Activated CD8-positive, alpha-beta T cell treated with anti-CD3 and anti-CD28 coated beads for 36 hours (primary cell): ENCODE measurements at places on chromosomes 12 and 14.

DNA sequence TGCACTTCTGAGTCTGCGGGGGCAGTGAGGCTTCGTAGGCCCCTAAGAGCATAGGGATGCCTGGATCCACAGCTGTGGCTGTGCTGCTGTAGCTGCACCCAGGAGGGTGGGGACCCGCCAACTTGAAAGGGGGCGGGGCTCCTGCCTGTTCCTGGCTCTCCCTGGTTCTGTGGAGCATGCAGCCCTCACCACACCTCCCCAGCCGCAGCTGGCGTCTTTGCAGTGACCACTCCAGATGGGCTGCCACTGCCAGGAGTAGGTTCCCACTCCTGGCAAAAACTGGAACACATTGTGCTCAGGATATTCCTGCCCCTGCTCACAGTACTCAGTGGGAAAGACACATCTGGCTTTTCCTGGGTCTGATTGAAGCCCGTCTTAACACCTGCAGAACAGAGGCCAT lies 35.8 kb downstream of the TIMELESS start:
- no peak overlapping the region for H3K4me3 ChIP-seq
- peaks cover 7% of the 10 kb centered on the region for H3K36me3 ChIP-seq
- H3K4me1 ChIP-seq: no peaks in the 10 kb centered on the region
- H3K27me3 ChIP-seq: no peaks in the 10 kb centered on the region

GRCh38 chr12:10771132-10771733 lies 31.2 kb downstream of the TAS2R7 start:
- peaks cover 27% of the 10 kb centered on the region for H3K27me3 ChIP-seq
- H3K36me3 ChIP-seq: no peaks in the 10 kb centered on the region
- no peak overlapping the region for H3K4me3 ChIP-seq

DNA sequence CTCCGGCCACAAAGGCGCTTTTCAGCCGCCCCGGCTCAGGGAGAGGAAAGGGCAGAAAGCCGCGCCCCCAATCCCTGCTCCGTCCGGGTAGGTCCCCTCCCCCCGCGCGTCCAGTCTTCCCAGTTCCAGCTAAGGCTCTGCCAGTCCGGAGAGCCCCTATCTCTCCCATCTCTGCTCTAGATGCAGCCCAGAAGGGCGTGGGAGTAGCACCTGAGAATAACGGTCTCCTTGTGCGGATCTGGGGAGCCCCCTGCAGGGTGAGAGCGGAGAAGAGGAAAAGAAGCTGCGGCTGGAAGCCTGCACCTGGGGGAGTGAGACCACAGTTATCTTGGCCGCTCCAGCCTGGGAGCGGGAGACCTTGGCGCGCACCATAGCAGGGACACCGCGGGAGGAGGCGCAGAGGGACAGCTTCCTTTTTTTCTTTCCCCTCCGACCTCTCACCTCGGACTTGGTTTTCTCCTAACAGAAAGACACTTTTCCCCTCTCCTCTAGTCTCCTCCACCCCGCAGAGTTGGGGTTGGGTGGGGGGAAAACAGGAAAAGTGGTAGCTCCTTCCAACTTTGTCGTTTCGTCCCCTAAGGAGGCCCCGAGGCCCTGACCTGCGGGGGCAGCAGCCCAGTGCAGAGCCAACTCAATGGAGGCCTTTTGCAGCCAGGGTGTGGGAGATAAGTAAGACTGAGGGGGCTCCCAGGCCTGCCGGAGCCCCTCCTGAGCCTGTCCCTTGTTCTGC lies 2.4 kb downstream of the DHH start:
- peaks cover 63% of the 10 kb centered on the region for H3K27me3 ChIP-seq
- peak; percentile 83 for DNase-seq
- H3K4me3 ChIP-seq: no peak overlapping the region
- no peak overlapping the region for H3K27ac ChIP-seq
- peaks cover 50% of the 10 kb centered on the region for H3K4me1 ChIP-seq

GRCh38 chr12:28021704-28022103 lies 49.2 kb upstream of the PTHLH start:
- no peaks in the 10 kb centered on the region for H3K36me3 ChIP-seq
- H3K4me1 ChIP-seq: no peaks in the 10 kb centered on the region
- DNase-seq: no peak
- peaks cover 15% of the 10 kb centered on the region for H3K27me3 ChIP-seq
- no peak overlapping the region for H3K4me3 ChIP-seq

DNA sequence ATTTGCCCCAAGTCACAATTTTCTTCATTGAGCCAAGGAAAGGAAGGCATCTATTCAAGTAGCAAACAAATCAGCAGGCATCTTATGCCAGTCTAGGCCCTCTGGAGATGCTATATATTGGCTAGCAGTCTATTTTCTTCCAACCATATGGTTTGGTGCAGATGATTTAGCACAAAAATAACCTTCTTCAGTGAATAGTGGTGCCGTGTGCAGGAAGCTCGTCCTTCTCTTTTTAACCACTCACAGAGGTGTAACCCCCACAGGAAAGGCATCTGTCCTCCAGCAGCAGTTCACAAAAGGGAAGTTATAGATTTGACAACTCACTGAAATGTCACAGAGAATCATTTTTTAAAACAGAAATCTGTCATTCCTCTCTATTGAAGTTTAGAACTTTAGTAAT lies 445.7 kb upstream of the SYT1 start:
- H3K27me3 ChIP-seq: no peaks in the 10 kb centered on the region
- H3K4me3 ChIP-seq: no peak overlapping the region
- H3K27ac ChIP-seq: no peak overlapping the region

- H3K27ac ChIP-seq: no peak overlapping the region
- DNase-seq: no peak
- H3K4me3 ChIP-seq: no peak overlapping the region
- H3K4me1 ChIP-seq: no peaks in the 10 kb centered on the region
- H3K27me3 ChIP-seq: peaks cover 1% of the 10 kb centered on the region
Measured at GRCh38 chr12:31245822-31246469, 80.0 kb downstream of the SINHCAF start.

DNA sequence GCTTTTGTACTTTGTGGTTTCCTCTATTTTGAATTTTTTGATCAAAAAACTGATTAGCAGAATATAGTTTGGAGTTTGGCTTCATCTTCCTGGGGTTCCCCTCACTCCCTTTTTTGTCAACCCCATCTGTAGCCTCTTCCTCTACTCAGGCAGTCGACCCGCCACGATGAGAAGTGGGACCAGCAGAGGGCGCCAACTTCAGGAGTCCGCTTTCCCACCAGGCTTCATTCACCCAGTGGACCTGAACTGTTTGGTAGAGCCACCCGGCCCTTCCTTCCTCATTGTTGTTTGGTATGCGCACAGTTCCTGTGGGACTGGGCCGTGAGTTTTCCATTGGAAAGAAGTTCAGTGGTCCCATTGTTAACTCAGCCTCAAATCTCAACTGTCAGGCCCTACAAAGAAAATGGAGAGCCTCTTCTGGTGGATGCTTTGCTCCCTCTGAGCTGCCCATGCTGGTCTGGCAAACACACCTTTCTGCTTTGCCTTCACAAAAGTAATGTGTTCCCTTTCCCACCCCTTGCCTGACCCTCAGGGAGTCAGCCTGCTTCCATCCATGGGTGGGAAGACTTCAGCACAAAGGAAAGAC lies 21.7 kb downstream of the TMBIM6 start:
- peak overlapping the region; percentile 18 for H3K4me3 ChIP-seq
- peak overlapping the region; percentile 86 for H3K27ac ChIP-seq
- peaks cover 61% of the 10 kb centered on the region for H3K36me3 ChIP-seq
- DNase-seq: peak; percentile 89

- peak overlapping the region; percentile 80 for H3K27ac ChIP-seq
- H3K4me1 ChIP-seq: peaks cover 6% of the 10 kb centered on the region
- H3K36me3 ChIP-seq: no peaks in the 10 kb centered on the region
- H3K27me3 ChIP-seq: no peaks in the 10 kb centered on the region
- peak overlapping the region; percentile 43 for H3K4me3 ChIP-seq
- DNase-seq: peak; percentile 69
Measured at GRCh38 chr14:91714805-91715204, 17.1 kb downstream of the CATSPERB start.
